Left renal cortex interstitium (tissue), 4 donors: ENCODE measurements at places on chromosomes 7 and 10.

- no peak for DNase-seq
Measured at GRCh38 chr7:128785738-128786137, 6.0 kb upstream of the CCDC136 start.

DNA sequence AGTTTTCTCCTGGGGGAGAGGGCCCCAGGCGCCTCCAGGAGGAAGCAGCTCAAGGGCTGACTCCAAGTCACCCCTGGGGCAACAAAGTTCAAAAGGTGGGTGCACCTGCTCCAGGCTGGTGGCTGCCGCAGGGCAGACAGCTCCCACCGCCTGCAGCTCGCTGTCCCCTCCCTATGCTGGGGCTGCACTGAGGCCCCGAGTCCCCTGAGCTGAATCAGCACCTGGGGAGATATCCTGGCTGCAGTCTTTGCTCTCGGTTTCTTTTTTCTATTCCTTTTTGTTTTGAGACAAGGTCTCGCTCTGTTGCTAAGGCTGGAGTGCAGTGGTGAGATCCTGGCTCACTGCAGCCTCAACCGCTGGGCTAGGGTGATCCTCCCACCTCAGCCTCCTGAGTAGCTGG, 183.4 kb downstream of the DNAJB6 start:
- no peak for DNase-seq

GRCh38 chr7:93719546-93719945, 145.0 kb upstream of the CALCR start:
- no peak for DNase-seq

DNA sequence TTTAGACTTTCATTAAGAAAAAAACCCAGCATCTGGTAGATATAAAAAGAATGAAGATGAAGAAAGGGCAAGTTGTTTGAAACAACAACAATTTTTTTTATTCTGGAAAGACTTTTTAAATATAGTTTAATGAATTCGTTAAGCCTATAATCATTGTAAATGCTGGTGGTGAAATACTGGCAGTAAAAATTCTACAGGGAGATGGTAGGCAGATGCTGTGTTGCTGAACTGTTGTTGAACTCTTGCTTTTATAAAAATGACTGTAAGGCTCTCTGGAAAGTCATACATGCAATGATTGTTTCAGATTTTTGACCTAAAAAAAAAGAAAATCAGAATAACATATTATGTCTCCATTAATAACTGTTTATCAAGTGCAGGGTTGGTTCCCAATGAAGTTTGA, 39.0 kb downstream of the SCIN start:
- DNase-seq, result no peak

DNA sequence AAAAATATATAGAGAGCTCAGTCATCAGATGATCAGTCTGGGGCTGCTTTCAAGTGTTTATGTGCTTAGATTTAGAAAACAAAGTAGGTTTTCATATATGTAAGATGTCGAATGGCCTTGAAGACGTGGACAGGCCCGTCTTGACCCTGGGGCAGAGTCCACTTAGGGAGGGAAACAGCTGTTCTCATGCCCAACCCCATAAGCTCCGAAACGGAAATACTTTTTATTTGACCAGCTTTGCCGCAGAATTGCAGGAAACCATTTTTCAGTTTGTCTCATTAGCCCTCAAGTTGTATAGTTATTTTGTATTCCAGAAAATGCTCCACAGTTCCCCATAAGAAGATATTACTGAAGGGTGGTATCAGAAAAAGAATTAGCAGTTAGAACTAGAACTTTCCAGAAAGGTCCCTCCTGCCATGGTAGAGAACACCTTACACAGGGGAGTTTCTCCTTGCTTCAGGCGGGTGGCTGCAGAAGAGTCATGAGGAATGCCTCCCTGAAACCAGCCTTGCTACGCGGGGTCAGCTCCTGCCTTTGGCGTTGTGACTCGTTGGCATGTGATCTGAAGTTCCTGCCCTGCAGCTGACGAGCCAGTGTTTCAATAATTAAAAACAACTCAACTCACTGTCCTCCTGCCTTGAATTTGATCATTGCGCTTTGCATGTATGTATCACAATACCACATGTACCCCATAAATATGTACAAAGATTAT, 192.7 kb downstream of the CELF2 start:
- no peak for DNase-seq

- DNase-seq, result peak; percentile 45
Measured at GRCh38 chr7:31192986-31193385, 140.9 kb downstream of the ADCYAP1R1 start.

GRCh38 chr10:113056441-113057021, 106.5 kb downstream of the TCF7L2 start:
- no peak for DNase-seq

- DNase-seq, result no peak
Measured at GRCh38 chr10:26700884-26701630, 3.6 kb downstream of the PDSS1 start.

GRCh38 chr10:8691498-8692017, 637.1 kb downstream of the GATA3 start:
- no peak for DNase-seq

- no peak for DNase-seq
Measured at GRCh38 chr7:17774716-17775288, 165.5 kb downstream of the SNX13 start.

- DNase-seq, result no peak
Measured at GRCh38 chr7:4260867-4261600, 421.1 kb upstream of the FOXK1 start.

GRCh38 chr10:68955355-68955831, 577 bp upstream of the DDX21 start:
- DNase-seq, result no peak

GRCh38 chr10:61903221-61903927, 1.9 kb downstream of the ARID5B start:
- DNase-seq, result peak; percentile 61

DNA sequence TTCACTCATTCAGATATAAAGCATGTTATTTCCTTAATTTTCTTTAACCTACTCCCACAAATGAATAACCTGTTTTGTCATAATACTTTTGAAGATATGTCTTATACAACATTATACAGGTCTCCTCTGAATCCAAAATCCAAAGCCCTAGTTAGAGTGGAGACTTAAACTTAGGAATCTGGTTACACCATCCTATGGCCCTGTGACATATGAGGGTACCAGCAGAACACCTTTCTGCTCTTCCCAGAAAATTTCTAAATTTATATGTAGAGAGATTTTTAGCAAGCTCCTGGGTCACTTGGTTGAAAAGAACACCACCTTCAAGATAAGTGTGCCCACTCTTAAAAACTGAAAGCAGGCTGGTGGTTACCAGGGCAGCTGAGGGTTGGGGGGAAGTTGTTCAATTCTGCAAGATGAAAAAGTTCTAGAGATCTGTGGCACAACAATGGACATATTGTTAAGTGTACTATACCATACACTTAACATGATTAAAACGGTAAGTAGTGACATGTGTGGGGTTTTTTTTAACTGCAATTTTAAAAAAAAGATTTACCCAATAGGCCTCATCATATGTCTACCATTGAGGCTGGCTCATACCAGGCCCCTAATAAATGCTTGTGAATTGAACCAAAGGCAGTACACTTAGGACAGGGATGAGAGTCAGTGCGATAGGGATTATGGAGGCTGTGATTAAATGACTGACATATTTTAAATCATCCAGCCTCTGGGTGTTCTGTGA, 37.6 kb upstream of the KCNIP2 start:
- no peak for DNase-seq

DNA sequence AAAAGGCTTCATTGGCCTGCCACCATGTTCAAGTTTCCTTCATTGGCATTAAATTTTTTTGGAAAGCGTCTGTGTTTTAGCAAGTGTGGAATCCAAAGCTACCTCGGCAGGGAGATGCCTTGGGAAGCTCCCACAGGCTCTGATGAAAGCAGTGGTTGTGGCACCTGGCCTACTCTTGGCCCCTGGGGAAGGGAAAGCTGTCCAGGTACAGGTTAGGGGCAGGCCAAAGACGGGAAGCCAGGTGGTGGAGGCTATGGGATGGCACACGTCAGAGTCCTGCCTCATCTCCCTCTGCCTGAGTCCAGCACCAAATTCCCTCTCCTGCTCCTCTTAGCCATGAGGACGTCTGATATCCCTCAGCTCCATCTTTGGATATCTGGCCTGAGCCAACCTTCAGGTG, 49.7 kb downstream of the C10orf120 start:
- DNase-seq, result no peak

GRCh38 chr7:156127166-156128134, 315.2 kb upstream of the SHH start:
- no peak for DNase-seq

GRCh38 chr7:130740606-130741005, 6.6 kb upstream of the KLF14 start:
- no peak for DNase-seq

DNA sequence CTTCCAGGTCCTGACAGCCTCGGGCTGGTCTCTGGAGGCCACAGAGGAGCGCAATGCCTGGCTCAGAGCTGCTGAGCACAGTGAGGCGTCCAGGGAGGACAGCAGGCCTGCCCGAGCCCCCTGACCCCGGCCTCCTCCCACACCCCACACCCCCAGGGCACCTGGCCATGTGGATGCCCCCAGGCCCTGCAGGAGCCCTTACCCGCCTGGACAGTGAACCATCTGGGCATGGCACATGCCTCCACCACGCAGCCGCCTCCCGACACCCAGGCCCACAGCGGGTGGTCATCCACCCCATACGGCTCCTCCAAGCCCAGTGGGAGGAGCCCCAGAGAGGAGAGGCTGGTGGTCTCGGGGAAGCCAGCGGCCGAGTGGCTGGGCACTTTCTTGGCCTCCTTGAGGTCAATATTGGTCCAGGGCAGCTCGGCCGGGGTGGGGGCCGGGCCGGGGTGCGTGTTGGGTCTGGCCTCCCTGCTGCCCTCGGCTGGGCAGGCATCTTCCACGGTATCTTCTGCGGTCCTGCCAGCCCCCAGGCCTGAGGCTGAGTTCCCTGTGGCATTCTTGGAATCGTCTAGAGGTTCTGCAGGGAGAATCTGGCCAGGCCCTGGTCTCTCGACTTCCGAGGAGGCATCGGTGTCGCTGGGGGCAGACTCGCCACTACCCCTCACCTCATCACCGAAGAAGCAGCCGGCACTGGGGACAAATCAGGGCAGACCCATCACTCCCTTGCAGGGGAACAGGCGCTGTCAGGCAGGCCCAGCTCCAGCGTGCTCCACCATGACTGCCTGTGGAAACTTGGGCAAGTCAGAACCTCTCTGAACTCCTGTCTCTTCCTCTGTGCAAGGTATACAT, 18.6 kb downstream of the TECPR1 start:
- DNase-seq, result no peak

DNA sequence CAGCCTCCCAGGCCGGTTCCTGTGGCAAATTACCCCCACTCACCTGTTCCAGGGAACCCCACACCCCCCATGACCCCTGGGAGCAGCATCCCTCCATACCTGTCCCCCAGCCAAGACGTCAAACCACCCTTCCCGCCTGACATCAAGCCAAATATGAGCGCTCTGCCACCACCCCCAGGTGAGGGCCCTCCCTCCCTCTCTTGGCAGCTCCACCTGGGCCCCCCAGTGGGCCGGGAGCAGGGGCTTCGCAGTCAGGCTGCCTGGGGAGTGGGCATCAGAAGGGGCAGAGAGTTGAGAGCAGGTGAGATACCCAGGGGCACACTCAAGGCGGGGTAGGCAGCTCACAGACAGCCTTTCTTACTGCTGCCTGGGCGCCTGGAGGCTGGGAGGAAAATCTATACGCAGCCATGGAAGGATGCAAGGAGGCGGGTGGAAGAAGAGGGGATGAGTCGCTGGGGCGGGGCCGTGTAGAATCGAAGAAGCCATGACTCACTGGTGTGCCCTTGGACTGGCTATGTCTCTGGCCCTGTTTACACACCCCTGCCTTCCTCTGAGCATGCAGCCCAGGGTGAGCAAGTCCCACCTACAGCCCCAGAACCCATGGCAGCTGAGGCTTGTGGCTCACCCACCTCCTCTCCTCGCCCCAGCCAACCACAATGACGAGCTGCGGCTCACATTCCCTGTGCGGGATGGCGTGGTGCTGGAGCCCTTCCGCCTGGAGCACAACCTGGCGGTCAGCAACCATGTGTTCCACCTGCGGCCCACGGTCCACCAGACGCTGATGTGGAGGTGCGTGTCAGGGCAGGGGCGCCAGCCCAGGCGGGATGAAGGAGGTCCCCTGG, 48.6 kb upstream of the PPIF start:
- no peak for DNase-seq

GRCh38 chr10:74949843-74950765, 123.7 kb downstream of the KAT6B start:
- DNase-seq, result no peak

DNA sequence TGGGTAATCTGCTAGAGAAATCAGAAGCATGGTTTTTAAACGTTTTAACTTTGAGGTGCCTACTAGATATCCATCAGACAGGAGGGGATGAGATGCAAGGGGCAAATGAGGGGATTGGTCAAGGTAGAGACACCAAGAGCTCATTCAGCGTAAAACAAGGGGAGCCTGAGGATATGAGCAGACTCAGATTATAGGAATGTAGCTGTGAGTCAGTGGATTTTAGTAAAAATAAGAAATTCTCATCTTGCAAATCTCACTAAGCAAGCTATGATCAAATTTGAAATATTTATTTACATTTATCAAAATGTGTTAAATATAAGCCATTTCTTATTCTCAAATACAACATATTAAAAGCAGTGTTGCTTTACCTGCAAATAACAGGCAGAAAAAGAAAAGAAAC, 21.4 kb upstream of the TFEC start:
- no peak for DNase-seq

DNA sequence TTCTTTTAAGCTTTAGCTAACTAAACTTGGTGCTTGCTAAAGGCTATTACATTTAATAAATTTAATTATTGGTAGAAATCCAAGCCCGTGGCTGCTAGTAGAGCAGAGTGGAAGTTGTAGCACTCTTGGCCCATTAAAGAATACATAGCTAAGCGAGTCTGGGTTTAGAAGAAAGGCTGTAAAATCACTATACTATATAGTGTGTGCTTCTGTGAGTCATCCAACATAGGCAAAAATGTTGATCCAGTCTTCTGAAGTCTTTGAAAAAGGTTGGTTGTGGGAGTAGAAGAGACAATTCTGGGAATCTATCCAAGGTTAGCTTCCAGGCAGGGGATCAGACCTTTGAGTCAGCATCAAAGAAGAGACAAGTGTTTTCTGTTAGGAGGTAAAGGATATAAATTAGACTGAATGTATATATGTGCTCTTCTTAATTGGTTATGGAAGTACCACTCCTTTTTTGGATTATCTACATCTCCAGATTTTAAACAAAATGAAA, 664.2 kb downstream of the NXPH1 start:
- no peak for DNase-seq
